ENCODE measurements at places on chromosomes 11 and 22.

DNA sequence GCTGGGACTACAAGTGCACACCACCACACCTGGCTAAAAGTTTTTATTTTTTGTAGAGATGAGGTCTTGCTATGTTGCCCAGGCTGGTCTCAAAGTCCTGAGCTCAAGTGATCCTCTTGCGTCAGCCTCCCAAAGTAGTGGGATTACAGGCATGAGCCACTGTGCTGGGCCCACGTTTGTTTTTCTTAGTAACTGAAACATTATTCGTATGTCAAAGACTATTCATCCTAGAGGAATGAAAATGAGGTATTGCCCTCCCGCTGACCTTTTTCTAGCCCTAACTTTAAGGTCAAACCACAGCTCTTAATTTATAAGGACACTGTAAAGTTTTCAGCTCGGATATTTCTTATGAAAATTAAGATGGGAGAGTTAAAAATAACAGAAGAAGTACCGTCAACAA lies 33.2 kb upstream of the PAX6 start:
- no peak for DNase-seq

DNA sequence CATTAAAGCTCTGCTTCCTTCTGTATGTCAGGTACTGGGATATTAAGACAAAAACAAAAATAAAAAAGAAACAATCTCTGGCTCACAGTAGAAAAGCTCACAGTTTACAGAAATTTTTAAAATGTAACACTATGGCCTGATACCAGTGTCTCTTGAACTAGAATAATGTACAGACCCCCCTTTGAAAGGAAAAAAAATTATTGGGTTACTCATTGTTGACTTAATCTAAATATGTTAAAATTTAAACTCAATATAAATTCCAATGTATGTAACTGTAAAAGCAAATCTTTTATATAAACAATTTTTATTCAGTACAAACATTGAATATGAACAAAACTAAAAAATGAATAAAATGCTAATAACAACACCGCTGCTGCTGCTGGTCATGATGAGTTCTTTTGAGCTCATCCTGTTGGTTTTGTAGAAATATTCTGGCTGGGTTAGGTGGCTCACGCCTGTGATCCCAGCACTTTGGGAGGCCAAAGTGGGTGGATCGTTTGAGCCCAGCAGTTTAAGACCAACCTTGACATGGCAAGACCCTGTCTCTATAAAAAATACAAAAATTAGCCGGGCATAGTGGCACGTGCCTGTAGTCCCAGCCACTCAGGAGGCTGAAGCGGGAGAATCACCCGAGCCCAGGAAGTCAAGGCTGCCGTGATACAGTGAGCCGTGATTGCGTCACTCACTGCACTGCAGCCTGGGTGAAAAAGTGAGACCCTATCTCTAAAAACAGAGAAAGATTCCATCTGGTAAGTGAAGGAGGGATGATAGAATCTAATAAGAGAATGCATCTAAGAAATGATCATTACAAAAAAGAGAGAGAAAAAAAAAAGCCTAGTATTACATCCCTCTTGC lies 11.8 kb upstream of the KCNE3 start:
- no peak for DNase-seq

- DNase-seq = no peak
These were observed 138.8 kb upstream of the UBASH3B start for GRCh38 chr11:122516686-122517085.

DNA sequence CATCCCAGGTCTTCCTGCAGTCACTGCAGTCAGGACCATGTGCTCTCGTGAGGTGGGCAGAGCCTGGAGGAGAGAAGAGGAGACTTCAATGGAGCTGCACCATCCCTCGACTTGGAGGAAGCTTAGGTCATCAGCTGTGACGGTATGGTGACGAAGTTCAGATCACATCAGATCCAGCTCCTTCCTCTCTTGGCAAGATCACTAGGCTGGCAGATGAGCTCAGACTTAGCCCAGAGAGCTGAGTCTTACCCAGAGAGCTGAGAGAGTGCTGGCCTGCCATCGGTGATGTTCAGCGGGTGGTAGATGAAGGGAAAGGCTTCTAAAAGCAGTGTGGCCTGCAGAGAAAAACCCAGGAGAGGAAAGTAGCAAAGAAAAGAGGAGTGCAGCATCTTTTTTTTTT lies 1.8 kb upstream of the SLC15A3 start:
- peak; percentile 97 for DNase-seq

- no peak for DNase-seq
These were observed 38.8 kb upstream of the MICAL2 start for GRCh38 chr11:12071574-12071973.

DNA sequence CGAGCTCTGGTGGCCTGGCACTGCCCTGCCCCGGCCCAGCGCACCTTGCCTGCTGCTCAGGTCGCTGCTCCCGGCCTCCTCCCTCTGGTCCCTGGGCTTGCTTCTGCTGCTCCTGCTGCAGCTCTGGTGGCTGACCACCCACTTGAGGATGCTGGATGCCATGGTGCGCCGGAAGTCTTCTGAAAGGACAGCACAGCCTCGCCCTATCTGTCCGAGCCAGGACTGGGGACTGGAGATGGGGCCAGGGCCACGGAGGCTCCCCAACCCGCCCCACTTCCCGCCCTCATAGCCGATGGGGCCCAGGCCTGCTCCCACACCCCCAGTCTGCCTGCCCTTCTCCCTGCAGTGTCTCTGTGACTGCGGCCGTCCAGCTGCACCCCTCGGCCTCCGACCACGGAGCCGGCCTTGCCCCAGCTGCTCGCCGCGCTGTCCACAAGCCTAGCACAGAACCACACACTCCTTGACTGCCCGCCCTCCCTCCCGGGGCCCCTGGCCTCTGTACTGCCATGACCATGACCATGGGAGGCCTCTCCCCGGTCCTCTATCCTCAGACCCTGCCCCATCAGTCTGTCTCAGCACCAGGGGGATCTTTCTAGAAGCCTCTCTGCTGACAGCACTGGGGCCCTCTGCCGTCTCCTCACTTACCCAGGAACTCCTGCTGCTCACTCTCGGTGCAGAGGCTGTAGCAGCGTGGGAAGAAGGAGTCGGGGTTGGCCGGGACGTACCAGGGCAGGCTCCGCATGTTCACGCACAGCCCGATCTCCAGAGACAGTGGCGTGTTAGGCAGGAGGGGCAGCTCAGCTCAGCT lies 12.7 kb downstream of the TTLL8 start:
- DNase-seq = no peak

GRCh38 chr11:130911306-130911705 lies 5.0 kb downstream of the SNX19 start:
- DNase-seq = no peak

GRCh38 chr11:4983841-4984240 lies 10.8 kb upstream of the OR51L1 start:
- no peak for DNase-seq

DNA sequence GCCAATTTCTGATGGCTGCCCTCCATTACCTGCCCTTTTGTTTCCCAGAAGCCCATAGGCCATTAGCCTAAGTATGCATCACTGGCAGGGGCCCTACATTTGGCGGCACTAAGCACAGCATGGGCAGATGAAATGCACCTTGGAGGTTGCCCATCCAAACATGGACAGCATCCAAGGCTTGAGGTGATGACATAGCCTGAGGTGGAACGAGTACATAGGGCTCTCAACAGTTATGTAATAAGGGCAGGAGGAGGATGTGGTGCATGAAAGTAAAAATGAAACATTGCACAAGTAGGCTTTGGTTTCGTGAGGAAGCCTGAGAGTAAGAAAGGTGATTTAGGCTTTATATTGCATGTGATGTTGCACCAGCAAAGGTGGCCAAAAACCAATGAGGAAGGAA lies 148.1 kb downstream of the FAM76B start:
- peak; percentile 47 for DNase-seq

DNA sequence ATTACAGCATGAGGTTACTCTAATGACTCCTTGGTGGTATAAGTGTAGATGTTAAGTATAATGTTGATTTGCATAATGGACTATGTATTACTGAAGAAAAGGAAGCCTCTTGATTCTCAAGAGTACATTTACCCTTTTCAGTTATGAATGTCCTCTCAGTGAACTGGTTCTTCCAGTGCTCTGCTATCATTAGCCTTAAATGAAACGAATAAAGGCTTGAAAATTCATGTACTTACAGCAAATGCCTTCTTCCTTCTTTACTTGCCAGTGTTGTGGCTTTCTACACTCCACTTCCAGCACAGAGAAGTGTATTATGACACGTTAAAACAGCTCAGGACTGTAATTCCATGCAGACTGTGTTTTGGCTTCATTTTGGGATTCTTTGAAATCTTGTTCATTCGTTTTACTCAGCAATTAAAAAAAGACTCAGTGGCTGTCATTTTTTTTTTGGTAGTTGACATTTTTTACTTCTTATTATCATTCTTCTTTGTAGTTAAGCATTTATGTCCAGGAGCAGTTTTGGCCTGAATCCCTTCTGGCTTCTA lies 96.9 kb downstream of the MTMR3 start:
- DNase-seq = no peak

DNA sequence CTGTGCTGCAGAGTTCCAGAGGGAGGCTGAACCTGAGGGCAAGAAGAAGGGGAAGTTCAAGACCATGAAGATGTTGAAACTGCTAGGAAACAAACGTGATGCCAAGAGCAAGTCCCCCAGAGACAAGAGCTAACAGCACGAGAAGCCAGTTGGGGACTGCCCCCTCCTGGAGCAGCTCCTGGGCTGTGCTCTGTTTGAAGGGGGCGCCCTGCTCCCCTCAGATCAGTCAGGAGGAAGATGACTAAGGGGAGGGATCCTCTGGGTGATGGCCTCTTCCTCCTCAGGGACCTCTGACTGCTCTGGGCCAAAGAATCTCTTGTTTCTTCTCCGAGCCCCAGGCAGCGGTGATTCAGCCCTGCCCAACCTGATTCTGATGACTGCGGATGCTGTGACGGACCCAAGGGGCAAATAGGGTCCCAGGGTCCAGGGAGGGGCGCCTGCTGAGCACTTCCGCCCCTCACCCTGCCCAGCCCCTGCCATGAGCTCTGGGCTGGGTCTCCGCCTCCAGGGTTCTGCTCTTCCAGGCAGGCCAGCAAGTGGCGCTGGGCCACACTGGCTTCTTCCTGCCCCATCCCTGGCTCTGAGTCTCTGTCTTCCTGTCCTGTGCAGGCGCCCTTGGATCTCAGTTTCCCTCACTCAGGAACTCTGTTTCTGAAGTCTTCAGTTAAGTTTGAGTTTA lies 12.6 kb downstream of the C22orf23 start:
- DNase-seq = no peak

DNA sequence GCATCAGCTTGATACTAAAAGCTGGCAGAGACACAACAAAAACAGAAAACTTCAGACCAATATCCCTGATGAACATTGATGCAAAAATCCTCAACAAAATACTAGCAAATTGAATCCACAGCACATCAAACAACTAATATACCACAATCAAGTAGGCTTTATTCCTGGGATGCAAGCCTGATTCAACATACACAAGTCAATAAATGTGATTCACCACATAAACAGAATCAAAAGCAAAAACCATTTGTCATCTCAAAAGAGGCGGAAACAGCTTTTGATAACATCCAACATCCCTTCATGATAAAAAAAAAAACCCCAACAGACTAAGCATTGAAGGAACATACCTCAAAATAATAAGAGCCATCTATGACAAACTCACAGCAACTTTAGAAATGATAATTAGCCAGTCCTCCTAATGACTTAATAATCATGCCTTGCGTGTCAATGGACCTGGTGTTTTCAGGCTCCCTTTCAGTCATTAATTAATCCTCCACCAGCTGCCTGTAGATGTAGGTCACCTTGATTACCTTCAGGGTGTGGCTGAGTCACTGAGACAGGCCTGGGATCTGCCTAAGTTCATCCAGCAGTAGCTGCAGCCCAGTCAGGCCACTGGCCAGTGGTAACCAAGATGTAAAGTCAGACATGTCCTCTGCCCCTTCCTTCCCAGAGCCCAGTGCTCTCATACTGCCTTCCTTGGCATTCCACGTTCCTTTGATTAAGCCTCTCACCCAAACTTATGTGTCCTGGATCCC lies 109.8 kb downstream of the EHF start:
- no peak for DNase-seq

GRCh38 chr11:69298267-69299022 lies 4.5 kb downstream of the MYEOV start:
- DNase-seq = peak; percentile 99

- DNase-seq = no peak
These were observed 63.5 kb downstream of the PAX6 start for GRCh38 chr11:31747581-31747980.

DNA sequence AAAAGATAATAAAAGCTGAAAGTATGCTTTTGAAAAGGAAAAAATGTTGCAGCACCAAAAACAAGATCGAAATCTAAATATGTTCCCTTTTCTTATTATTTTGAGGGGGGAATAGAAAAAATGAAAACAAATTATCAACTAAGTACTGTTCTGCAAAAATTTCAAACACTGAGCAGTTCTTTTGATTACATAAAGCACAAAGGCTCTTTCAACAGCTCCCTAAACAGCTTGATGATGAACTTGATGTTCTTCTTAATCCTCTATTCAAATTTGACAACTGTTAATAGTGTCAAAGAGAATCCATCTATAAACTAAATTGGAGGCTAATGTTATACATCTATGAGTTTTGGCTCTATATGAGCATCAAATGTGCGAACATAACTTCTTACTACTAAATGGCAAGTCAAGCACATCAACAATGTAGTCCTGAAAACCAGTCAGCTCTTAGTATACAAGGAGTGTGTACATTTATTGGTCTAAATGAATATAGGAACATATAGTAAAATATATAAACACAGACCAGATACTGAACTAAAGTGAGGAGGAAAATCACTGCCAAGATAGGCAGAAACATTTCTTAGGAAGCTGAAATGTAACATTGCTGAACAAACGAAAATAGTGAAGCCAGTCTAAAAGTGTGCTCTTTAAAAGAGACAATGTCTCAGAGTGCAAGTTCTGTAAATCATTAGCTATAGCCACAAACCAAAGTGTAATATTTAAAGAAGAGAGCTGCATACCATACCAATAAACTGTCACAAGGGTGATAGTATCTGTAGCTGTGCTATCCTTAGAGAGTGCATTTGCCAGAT lies 94.3 kb downstream of the SOX6 start:
- no peak for DNase-seq

- peak; percentile 58 for DNase-seq
These were observed 846 bp upstream of the OAF start for GRCh38 chr11:120209746-120210625.

DNA sequence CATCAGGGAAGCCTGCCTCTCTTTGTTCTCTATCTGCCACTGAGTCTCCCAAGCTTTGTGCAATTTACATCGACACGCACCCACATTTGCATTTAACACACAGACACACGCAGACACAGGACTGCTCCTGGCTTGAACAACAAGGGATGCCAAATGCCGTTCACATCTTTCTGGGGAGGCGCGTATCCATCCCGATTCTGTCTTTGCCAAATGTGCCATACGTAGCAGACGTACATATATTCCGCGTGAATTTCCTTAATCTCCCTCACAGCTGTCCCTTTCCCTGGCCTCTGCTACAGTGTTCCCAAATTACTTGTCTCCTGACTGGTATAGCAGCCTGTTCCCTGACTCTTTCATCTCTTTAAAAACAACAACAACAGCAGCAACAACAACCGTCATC lies 409.5 kb downstream of the MIAT start:
- no peak for DNase-seq

GRCh38 chr11:80844110-80844819 lies 1403.4 kb upstream of the TENM4 start:
- DNase-seq = no peak
